Sciatic nerve (tissue), 2 donors: ENCODE measurements at places on chromosomes 12 and 14.

DNA sequence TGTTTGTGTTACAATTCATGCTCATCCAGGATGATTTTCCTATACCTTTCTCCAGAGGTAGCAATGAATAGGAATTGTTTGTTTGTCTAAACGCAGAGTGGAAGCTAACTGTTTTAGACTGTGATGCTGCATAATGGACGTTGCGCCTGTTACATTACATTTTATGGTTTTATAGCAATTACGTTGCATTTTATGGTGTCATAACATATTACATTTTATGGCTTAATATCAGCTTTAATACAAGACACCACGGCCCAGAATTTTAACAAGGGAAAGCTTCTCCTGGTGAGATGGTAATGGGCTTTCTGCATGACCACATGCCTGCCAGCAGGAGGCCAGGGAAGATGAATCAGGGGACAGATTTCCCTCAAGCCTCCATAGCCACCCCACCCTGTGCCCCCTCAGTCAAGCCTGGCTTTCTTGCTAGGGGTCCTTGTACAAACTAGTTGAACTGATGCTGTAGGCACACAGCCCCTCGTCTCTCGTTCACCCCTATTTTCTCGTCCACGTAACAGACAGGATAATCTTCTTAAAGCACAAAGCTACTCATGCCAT lies 56.5 kb downstream of the HSPB8 start:
- no peak for DNase-seq

DNA sequence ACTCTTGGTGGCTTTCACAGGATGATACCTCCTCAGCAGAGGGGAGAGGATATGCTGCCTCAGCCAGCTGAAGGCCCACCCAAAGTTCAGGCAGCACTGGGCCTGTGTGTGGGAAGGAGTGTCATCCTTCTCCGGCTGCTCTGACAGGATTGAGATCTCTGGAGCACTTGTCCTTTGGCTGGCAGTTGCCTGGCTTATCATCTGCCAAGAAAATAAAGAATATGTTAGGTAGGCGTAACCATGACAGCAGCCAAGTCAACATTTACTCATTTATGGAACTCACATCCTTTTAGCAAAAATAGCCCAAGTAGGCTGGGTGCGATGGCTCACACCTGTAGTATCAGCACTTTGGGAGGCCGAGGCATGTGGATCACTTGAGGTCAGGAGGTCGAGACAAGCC lies 68.5 kb downstream of the PPFIBP1 start:
- DNase-seq = no peak

DNA sequence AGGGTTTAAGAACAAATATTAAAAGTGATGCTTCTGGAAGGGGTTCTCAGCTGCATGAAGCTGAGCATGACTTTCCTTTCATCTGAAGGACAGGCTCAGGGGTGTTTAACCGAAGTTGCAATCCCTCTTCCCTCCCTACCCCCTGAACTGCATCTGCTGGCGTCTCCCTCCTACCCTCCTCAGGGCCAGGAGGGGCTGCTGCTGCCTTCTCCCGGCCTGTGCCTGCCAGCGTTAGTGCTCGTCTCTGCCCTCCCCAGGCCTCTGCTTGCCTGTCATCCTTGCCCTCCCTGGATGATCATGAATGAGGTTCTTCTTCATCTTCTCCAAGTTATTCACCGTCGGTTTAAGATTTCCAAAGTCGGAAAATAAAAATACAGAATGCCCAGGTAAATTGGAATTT lies 12.2 kb downstream of the SMOC1 start:
- no peak for DNase-seq

DNA sequence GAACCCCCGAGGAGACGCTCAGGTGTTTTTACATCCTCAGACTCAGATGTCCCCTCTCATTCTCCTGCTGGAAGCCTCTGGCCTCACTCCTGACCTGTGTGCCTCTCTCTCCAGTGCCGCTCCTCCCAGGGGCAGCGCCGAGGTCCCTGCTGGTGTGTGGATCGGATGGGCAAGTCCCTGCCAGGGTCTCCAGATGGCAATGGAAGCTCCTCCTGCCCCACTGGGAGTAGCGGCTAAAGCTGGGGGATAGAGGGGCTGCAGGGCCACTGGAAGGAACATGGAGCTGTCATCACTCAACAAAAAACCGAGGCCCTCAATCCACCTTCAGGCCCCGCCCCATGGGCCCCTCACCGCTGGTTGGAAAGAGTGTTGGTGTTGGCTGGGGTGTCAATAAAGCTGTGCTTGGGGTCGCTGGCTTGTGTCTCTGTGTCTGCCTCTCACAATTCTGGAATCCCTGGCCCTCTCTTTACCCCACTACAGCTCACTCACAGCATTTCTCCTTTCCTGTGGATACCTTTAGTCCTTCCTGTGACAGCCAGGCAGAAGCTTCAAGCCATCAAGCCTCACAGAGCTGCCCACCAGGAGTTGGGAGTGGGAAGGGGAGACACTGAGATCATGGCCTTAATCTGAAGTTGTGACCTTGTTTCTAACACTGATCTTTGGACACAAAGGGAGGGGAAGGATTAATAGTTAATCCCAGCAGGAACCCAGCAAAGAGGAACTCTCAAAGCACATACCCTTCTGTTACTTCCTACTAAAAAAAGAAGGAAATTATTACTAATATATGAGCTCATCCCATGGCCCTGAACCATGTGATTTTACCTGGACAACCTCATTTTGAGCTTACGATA lies 1.1 kb upstream of the SOAT2 start:
- peak; percentile 57 for DNase-seq

GRCh38 chr14:106187216-106187615 lies 660.8 kb downstream of the TMEM121 start:
- no peak for DNase-seq

- DNase-seq = no peak
Measured at GRCh38 chr12:116152268-116152667, 125.2 kb downstream of the MED13L start.

DNA sequence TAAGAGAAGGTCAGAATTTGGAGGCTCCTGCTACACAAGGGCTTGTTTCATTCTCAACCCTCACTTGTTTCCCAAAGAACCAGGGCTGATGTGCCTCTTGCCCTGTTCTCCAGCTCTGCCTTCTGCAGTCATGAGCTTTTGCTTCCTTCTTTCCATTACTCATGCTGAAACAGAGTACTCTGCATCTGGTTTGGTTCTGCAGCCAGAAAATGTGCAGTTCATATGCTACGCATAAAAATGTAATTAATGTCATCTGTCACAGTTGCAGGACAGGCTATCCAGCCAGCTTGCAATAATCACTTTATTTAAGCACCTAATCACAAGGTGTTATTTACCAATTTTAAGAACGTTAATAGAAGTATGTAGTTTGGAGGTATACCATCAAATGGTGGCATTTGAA lies 150.2 kb downstream of the SRGAP1 start:
- no peak for DNase-seq

- DNase-seq = no peak
Measured at GRCh38 chr12:16189849-16190248, 87.6 kb downstream of the SLC15A5 start.

- no peak for DNase-seq
Measured at GRCh38 chr12:65642061-65642661, 182.1 kb upstream of the HMGA2 start.

GRCh38 chr14:64952598-64953309 lies 10.2 kb upstream of the GPX2 start:
- no peak for DNase-seq

- DNase-seq = no peak
Measured at GRCh38 chr12:11870041-11870451, 200.7 kb upstream of the BCL2L14 start.

GRCh38 chr12:4979737-4980136 lies 63.9 kb upstream of the KCNA5 start:
- no peak for DNase-seq

DNA sequence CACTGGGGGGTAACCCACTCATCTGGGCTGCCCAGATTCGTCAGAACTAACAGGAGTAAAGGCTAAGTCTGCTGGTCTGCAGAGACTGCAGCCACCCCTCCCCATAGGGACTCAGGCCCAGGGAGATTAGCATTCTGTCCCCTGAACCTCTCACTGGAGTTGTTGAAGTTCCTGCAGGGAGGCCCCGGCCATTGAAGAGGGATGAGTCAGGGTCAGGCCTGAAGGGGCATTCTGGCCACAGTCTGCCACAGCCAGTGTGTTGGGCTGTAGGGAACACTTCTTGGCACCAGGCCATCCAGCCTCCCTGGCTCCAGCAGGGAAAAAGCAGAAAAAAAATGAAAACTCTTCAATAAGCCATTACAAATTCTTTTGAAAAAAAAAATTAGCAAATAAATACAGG lies 35.3 kb downstream of the KLRK1 start:
- no peak for DNase-seq

- no peak for DNase-seq
Measured at GRCh38 chr14:79437951-79438350, 773.4 kb downstream of the DIO2 start.

GRCh38 chr14:54715239-54715638 lies 148.3 kb downstream of the SAMD4A start:
- no peak for DNase-seq

DNA sequence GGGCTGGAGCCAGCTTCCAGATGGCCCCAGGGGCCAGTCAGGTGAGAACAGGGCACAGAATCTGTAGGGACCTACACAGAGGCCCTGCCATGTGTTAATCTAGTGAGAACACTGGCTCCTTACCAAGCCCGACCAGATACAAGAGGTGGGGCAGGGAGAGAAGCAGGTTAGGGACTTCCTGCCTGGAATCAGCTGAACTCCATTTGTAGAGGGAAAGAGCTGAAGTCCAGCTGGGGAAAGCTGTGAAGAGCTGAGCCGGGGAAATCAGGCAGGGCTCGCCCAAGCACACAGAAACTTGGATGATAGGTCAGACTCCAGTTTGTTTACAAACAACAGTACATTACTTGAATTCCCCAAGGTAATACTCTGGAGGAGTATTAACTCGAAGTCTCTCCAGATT lies 46.7 kb downstream of the PTGER2 start:
- no peak for DNase-seq

GRCh38 chr14:95527387-95528002 lies 7.4 kb upstream of the GLRX5 start:
- DNase-seq = peak; percentile 79

- no peak for DNase-seq
Measured at GRCh38 chr12:49583366-49584094, 15.6 kb upstream of the MCRS1 start.

DNA sequence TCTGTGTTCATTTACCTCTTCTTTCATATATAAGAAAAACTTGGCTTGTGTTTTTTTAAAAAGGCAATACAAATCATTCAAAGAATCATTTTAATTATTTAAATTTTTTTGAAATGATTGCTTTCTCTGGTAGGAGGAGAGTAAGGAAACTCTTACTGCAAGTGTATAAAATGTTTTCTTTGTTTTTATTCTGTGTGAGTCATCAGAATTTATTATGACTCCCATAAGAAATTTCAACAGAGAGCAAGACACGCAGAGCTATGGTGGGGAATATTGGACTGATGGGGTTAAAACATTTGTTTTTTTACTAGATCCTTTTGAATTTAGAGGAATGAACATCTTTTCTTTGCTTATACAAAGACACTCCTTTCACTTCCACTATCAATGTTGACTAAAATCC lies 119.1 kb upstream of the ATXN7L3B start:
- DNase-seq = no peak

DNA sequence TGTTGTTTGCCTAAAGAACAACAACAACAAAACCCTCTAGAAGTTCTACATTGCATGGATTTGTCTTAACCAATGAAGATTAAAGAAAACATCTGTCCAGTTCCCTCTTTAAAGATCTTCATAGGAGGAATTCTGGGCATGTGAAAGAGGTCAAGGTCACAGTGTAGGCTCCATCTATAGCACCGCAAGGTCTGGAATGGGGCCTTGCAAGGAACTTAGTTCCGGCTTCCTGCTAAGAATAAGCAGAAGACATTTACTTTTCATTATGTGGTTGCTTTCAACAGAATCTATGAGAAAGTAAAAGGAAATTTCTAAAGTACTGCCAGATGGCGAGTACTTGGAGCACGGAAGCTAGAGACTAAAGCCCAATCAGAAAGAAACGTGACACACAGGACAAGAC lies 57.2 kb upstream of the GNPNAT1 start:
- no peak for DNase-seq

DNA sequence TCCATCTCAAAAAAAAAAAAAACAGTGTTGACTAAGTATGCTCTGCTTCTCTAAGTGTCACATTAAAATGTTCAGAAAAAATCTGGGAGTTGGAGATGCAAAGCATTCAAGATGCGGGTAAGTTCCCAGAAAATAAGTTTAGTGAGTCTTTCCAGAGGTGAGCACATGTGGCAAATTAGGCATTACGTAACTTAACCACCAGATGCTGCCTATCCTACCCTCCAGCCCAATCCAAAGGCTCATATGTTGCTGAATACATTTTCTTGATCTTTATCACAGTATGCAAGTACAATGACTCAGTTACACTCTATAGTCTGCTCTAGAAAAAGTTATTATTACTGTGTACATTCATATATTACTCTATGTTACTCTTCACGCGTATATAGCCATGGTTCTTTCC lies 3.6 kb downstream of the SLC2A14 start:
- DNase-seq = no peak

DNA sequence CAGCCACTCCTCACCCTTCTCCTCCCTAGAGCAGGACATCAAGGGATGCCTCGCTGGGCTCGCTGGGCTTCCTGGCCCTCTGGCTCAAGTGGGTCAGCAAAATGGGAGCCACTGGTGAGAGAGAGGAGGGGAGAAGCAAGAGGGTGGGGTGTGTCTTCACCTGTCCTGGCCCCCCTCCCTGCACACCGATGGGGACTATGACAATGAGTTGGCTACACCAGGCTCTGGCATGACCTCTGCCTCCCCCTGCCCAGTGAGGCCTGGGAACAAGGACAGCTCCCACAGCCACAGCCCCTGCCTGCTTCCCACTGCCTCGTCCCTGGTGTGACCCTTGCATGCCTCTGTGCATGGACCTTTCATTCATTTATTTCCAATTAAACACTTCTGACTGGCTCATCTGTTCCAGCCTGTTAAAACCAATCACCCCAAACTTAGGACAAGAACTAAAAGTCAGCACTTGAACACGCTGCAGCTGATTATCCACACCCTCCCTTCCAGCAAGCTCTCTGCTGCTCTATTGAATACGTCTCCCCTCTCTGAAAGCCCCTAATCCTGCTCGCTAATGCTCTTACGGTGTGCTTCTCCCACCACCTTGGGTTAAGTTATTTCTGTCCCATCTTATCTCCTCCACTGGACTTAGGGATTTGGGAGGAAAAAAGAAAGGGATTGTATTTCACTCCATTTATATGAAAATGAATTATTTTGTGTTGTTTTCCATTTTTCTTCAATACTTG lies 5.8 kb upstream of the PPP2R5C start:
- no peak for DNase-seq
